HCT116 (cell line): ENCODE measurements at places on chromosomes 16 and 17.

- no peaks in the 10 kb centered on the region for H3K4me1 ChIP-seq
- no peak overlapping the region for H3K4me3 ChIP-seq
- no peaks in the 10 kb centered on the region for H3K36me3 ChIP-seq
- H3K27me3 ChIP-seq, result peaks cover 38% of the 10 kb centered on the region
- DNase-seq, result no peak
- H3K27ac ChIP-seq, result no peak overlapping the region
These were observed 66.6 kb upstream of the ELAC2 start for GRCh38 chr17:13084420-13084819.

DNA sequence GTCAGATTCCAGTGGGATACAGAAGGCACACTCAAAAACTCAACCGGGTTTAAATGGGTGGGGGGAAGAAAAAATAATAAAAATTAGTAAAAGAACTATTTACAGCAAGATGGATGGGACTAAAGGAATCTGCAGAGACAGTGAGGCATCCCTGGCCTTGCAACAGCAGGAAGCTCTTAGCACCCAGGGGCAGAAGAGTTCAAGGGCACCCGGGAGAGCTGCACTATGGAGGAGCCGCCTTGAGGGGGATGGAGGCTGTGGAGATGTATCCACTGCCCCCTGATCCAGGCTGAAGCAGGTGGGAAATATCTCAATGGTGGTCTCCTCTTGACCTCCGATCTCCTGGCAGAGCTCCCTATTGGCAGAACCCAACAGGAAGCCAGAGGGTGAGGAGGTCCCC is 69.4 kb upstream of the NFAT5 start:
- no peak overlapping the region for H3K27ac ChIP-seq
- DNase-seq, result no peak
- H3K4me1 ChIP-seq, result peaks cover 3% of the 10 kb centered on the region; the same call in 1 of the 2 replicates

DNA sequence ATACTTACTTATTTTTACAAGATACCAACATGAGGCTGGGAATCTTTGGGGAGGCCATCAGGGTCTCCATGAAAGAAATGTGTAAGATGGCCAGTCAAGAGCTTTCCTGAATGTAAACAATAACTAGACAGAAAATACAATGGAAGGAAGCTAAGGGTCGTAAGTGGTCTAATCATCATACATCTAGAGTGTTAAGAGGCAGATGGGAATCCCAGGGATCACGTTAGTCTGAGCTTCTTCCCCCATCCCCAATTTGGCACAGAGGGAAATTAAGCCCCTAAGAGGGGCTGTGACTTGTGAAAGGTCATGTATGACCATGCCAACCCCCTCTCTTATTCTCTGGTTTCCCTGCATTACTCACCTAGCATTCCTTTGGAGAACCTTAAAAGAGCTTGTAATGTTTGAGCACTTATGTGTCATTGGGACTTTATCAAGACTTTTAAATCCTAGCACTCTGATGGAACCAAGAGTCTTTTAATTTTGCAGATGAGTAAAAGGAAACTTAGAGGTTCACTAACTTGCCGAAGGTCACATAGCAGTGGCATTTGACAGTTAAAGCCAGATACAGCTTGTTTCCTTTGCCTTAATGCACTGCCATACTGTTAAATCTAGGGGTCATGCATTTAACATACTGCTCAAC is 46.1 kb downstream of the DCUN1D3 start:
- H3K4me3 ChIP-seq, result no peak overlapping the region
- peaks cover 6% of the 10 kb centered on the region for H3K36me3 ChIP-seq
- DNase-seq, result no peak
- H3K27me3 ChIP-seq, result no peaks in the 10 kb centered on the region

- no peak overlapping the region for H3K27ac ChIP-seq
- DNase-seq, result no peak
- peaks cover 3% of the 10 kb centered on the region; the same call in 1 of the 2 replicates for H3K4me1 ChIP-seq
- no peaks in the 10 kb centered on the region for H3K36me3 ChIP-seq
- no peaks in the 10 kb centered on the region for H3K27me3 ChIP-seq
These were observed 93.4 kb downstream of the AMFR start for GRCh38 chr16:56331915-56332314.

DNA sequence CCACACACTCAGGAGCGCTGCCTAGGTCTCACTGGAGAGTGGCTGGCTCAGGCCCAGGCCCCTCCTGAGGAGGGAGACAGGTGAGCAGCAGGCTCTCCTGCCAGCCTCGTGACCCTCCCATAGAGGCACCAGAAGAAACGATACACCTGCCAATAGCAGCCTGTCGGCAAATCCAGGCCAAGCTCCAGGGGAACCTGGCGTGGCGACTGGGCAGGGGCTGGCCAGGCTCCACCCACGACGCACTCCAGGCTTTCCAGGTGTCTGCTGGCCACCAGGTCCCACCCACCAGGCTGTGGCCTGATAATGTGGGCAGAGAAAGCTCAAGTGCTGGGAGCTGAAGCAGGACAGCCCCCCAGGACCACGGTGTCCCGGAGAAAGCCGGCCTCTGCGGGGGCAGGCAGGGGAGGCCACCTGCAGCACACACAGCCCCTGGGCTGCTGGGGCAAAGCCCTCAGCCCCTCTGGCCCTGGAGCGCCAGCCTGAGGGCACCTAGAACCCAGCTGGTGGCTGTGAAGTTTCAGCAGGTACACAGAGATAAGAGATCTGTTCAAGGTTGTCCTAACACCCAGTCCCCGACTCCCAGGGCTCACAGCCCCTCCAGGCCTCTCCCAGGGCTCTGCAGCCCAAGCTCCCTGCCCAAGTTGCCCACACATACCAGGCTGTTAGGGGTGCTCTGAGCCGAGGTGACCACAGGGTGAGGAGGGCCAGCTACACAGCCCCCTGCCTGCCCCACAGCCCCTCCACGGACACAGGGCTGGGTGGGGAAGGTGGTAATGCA is 2.4 kb downstream of the PGAP6 start:
- no peaks in the 10 kb centered on the region for H3K36me3 ChIP-seq
- no peak for DNase-seq
- H3K27me3 ChIP-seq, result no peaks in the 10 kb centered on the region
- no peak overlapping the region for H3K4me3 ChIP-seq
- peak overlapping the region; percentile 32; the same call in 1 of the 2 replicates for H3K27ac ChIP-seq
- H3K4me1 ChIP-seq, result peaks cover 6% of the 10 kb centered on the region; the same call in 1 of the 2 replicates

GRCh38 chr17:49659661-49660382 is 18.1 kb downstream of the SPOP start:
- no peak overlapping the region for H3K4me3 ChIP-seq
- no peaks in the 10 kb centered on the region for H3K4me1 ChIP-seq
- H3K36me3 ChIP-seq, result no peaks in the 10 kb centered on the region
- H3K27me3 ChIP-seq, result no peaks in the 10 kb centered on the region
- no peak for DNase-seq

- H3K4me3 ChIP-seq, result no peak overlapping the region
- no peaks in the 10 kb centered on the region for H3K27me3 ChIP-seq
- DNase-seq, result no peak
- no peak overlapping the region; the same call in 1 of the 2 replicates for H3K27ac ChIP-seq
- peaks cover 41% of the 10 kb centered on the region for H3K4me1 ChIP-seq
These were observed 2.8 kb upstream of the NR1D1 start for GRCh38 chr17:40103071-40103661.

DNA sequence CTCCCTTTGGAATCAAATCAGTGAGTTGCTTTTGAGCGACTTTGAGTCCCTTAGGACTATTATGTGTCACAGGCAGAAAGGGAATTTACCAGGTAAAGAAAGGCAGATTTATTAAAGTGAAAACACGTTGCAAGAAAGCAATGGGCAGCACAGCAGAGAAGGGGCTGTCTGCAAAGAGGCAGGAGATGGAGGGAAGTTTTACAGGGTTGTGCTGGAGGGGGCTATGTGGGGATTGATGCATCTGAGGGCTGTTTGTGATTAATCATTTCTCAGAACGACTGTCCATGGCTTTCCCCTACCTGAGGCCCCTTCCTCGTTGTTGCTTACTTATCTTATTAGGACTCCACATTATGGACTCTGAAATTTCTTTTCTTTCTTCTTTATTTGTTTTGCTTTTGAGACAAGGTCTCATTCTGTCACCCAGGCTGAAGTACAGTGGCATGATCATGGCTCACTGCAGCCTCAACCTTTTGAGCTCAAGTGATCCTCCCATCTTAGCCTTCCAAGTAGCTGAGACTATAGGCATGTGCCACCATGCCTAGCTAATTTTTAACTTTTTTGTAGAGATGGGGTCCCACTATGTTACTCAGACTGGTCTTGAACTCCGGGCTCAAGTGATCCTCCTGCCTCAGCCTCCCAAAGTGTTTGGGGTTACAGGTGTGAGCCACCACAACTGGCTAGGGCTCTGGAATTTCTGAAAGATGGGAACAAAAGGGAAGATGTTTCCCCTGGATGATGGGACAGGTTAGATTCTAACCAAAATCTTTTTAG is 5.5 kb downstream of the WWP2 start:
- no peak overlapping the region for H3K27ac ChIP-seq
- peaks cover 11% of the 10 kb centered on the region for H3K4me1 ChIP-seq

GRCh38 chr16:56909527-56909979 is 22.4 kb upstream of the HERPUD1 start:
- H3K4me3 ChIP-seq, result no peak overlapping the region
- no peaks in the 10 kb centered on the region for H3K27me3 ChIP-seq
- H3K4me1 ChIP-seq, result no peaks in the 10 kb centered on the region
- no peaks in the 10 kb centered on the region for H3K36me3 ChIP-seq

GRCh38 chr16:85205747-85206471 is 93.6 kb upstream of the CIBAR2 start:
- H3K27ac ChIP-seq, result no peak overlapping the region
- no peaks in the 10 kb centered on the region for H3K27me3 ChIP-seq
- H3K4me1 ChIP-seq, result peaks cover 14% of the 10 kb centered on the region

GRCh38 chr16:69720822-69721430 is 5.4 kb downstream of the NQO1 start:
- peaks cover 41% of the 10 kb centered on the region for H3K4me1 ChIP-seq
- no peaks in the 10 kb centered on the region for H3K27me3 ChIP-seq
- H3K36me3 ChIP-seq, result peaks cover 20% of the 10 kb centered on the region
- no peak for DNase-seq
- H3K27ac ChIP-seq, result no peak overlapping the region

DNA sequence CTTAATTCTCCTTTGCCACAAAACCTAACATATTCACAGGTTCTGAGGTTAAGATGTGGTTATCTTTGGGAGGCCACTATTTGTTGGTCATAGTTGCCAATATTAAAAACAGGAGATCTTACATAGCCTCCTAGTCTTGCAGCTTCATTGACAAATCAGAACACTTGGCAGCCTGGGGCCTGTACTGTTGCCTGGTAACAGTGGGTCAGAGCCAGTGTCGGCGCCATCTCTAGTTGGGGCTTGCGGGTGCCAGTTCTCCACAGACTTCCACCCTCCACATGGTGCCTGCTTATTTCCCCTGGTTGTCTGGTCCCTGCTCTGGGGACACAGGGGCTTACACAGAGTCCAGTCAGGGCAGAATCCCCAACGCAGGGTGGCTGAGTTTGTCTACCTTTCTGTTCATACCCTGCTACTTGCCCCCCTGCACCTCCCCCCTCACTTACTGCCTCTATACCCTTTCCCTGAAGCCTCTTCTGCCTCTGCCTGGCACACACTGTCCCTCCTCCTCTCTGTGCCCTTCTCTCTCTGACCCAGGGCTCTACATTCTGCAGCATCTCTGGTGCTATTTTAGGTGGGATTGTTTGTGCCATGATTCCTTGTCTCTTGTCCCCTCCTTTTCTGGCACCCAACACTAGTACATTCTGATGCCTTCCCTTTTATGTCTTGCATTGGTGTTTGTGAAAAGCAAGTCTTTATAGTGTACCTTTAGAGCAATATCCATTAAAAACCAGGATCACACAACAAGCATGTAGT is 13.4 kb downstream of the EPN2 start:
- peaks cover 19% of the 10 kb centered on the region for H3K4me1 ChIP-seq
- H3K36me3 ChIP-seq, result no peaks in the 10 kb centered on the region
- DNase-seq, result no peak

- no peaks in the 10 kb centered on the region for H3K4me1 ChIP-seq
- H3K27ac ChIP-seq, result no peak overlapping the region
- H3K36me3 ChIP-seq, result no peaks in the 10 kb centered on the region
- no peaks in the 10 kb centered on the region for H3K27me3 ChIP-seq
These were observed 297.5 kb downstream of the CDH13 start for GRCh38 chr16:82924075-82924854.

GRCh38 chr16:8946544-8946943 is 17.2 kb downstream of the USP7 start:
- H3K4me1 ChIP-seq, result no peaks in the 10 kb centered on the region; the same call in 1 of the 2 replicates
- H3K4me3 ChIP-seq, result no peak overlapping the region
- no peaks in the 10 kb centered on the region for H3K27me3 ChIP-seq
- DNase-seq, result no peak

DNA sequence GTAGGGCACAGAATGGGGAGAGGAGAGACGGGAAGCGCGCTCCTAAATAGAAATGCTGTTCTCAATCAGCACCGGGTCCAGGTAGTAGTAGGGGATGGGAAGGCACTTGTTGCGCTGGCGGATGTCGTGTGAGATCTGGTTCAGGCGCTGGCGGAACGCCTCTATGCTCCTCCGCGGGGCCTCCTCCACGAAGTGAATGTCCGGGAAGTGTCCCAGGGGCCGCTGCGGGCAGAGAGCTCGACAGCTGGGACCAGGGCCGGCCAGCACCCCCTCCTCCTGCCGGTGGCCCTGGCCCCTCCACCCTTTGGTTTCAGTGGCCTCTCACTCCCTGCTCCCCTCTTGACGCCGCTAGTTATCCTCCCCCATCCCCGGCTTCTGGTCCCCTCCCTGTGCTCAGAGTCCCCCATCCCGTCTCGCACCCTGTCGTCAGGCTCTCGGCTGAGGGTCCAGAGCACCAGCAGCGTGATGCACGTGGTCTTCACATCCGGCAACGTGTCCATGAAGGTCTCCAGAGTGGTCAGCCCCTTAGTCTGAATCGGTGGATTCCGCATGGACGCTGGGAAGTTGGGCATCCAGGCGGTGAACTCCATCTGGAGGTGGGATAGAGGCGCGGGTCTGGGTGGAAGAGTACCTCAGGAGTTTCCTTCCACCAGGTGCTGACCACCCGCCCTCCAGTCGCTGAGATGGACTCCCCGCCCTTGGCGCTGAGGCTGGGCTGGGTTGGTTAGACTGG is 14.6 kb downstream of the ALOX12B start:
- no peak overlapping the region for H3K4me3 ChIP-seq
- H3K27ac ChIP-seq, result no peak overlapping the region
- H3K4me1 ChIP-seq, result peaks cover 14% of the 10 kb centered on the region; the same call in 1 of the 2 replicates
- H3K27me3 ChIP-seq, result peaks cover 4% of the 10 kb centered on the region; the same call in 1 of the 2 replicates
- no peaks in the 10 kb centered on the region for H3K36me3 ChIP-seq

DNA sequence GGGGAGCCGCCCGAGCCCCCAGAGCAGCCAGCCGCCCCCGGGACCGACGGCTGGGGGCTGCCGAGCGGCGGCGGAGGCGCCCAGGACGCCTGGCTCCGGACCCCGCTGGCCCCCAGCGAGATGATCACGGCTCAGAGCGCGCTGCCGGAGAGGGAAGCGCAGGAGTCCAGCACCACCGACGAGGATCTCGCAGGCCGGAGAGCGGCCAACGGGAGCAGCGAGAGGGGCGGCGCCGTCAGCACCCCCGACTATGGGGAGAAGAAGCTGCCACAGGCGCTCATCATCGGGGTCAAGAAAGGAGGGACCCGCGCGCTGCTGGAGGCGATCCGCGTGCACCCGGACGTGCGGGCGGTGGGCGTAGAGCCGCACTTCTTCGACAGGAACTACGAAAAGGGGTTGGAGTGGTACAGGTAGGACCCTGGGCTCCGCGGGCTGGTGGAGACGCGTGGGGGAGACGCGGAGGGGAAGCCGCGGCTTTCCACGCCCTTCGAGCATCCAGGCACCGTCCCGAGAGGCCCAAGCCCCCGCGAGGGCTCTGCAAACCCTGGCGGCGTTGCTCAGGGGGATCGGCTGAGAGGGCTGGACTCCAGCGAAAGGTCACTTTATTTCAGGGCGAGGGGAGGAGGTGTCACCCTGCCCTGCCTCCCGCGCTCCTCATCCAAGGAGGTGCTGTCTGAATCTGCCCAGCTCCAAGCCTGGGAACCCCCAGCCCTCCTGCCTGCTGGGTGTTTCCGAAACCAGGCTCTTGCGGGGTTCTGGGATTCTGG is 1.2 kb downstream of the HS3ST4 start:
- H3K4me1 ChIP-seq, result no peaks in the 10 kb centered on the region
- H3K4me3 ChIP-seq, result no peak overlapping the region
- peaks cover 42% of the 10 kb centered on the region for H3K27me3 ChIP-seq
